Activated CD8-positive, alpha-beta memory T cell treated with anti-CD3 and anti-CD28 coated beads, Interleukin-2, amount 10 ng/mL, durations not matched to agents 7 days and 5 days (primary cell): ENCODE measurements at places on chromosomes 1 and 21. TPM values are rescaled to one million over a fixed set of nuclear protein-coding genes. Genes with fewer than 3 reads are reported as not detected.

DNA sequence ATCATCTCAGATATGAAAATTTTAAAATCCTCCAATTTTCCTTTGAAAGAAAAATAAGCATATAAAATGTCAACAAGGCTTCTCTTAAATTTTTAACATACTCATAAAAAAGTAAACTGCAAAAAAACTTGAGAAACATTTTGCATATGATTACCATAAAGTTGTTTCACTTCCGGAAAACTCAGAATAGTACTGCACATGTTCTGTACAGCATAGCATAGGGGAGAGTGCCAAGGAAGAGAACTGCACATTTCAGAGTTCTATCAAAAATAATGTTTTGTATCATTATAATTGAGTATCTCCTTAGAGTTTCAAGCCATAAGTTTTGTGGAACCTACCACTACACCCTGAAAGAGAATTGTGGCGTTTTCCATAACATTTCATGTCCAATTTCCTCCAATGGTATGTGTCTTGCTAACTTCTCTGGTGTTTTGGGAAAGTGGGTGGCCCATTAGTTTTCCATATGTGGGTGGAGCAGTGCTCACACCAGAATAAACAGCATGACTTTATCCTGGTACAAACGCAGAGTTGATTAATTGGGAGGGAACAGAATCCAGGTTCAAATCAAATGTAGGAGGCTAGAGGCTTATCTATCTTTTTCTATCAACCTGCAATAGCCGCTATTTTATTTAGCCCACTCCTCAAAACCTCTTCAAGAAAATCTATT is 430.9 kb downstream of the LMO4 start:
- no peak for DNase-seq

DNA sequence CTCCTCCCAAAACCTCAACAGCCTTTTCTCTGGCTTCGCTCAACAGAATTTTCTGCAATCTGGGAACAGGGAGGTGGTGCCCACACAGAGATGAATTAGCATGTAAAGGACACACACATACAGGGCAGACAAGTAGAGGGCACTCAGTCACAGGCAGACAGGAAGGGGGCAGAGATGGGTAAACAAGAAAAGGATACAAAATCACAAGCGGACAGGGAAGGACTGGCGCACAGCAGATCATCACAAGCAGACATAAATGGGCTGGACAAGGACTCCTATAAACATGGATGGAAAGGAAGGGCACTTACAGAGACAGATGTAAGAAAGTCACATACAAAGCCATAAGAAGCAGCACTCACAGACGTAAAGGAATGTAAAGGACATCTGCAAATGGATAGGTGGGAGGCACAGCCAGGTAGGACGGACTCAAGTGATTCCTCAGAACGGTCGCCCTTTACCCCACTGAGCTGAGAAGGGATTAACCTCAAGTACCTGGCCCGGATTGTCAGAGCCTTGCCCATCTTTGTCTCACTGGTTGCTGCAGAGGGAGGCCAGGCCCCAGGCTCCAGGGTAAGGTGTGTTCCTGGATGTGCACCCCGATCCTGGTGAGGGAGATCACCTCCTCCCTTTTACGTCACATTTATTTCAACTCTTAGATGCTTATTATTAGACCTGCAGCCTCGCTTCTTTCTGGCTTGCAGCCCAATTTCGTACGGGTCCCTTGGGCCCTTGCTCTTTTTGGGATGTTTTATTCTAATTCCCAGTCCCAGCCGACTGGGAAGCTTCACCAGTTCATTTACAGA is 836 bp upstream of the PRCC start:
- no peak for DNase-seq

DNA sequence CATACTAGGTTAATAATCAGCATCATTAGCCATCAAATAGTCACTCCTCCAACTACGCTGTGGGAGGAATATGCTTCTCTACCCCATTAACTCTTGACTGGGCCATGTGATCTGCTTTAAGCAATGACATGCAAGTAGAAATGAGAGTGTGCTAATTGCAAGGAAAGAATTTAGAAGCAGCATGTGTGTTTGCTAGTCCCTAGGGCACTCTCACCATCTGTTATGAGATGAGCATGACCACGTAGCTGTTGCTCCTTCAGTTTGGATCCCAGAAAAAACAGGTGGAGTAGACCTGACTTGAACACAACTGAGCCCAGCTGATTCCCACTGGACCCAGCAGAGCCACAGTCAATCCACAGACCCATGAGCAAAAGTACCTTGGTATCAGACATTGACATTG is 19.7 kb upstream of the RGS7 start:
- DNase-seq: no peak

DNA sequence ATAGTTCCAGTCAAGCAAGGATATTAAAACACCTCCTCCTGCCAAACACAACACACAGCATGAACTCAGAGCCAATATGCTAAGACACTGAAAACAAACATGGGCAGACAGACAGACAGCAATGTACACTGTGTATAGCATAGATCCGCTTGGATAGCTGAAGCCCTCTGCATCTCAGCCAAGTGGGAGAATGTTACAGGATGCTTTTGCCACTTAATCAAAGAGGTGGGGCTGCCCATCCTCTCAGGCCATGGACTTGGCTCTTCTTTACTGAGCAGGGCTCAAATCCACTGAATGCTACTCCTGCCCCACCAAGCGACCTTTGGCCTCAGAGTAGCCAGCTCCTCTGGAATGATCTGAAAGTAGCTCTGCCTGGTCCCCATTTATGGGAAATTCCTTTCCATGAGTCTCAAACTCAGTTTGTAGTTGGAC is 64.7 kb upstream of the NGF start:
- DNase-seq: no peak

DNA sequence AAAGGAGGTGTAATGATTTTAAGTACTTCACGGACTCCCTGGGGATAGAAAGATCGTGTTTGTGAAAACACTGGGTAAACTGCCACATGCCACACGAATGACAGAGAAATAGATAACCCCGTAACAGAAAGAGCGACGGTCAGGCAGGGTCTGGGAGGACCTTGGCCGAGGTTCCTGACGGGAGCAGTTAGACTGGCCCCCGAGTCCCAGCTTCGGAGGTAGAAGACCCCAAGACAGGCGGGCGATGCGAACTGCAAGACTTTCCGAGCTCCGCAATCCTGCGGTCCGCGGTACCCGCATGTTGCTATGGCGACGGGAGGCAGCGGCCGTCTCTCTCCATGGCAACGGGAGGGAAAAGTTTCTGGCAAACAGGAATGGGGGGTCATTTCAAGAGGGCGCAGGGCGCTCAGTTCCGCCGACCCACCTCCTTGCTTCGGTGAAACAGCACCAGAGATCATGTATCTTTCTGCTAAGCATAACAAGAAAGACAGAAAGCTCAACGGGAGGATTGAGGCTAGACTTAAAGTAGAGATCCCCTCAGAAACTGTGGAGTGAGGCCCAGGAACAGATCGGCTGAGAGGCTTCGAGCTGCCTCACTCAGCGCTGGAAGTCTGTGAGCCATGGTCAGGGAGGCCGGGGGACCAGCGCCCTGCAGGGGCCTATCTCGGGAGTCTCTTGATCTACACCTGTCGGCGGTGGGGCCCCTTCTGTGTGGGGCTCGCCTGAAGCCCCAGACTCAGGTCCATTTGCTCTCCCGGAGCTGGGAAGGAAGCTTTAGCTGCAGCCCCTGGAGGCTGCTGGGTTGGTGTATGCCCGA is 685 bp upstream of the SYT6 start:
- no peak for DNase-seq

DNA sequence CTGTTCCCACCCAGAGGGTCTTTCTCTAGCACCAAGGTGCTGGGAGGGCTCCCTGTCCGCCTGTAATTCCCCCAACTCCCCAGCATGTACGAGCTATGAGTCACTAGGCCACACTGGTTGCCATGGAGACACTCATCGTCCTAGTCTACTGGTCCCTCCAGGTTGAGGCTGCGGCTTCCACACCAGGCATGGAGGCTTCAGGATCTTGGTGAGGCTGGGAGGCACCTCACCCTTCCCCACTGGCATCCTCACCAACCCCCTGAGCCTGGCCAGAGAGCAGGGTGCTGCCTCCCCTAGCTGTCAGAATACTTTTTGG is 75.6 kb upstream of the KAZN start:
- DNase-seq: no peak

GRCh38 chr21:38955495-38955894 is 149.8 kb downstream of the ETS2 start:
- DNase-seq: no peak

DNA sequence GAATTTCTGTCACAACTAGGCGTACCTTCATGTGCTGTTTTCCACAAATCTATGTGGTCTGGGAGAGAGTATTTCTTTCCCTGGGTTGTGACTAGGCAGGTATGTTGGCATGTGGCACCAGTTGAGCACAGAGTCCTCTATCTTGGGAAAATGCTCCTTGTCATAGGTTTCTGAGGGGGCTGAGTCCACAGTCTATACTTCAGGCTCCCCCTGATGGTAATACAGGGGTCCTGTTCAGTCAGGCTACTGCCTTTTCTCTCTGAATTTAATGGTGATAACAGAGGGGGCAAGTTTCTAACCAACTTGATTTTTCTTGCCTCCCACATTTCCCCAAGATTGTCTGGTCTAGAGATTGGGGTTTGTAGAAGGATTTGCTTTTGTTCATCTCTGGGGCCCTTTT is 35.8 kb downstream of the VANGL1 start:
- no peak for DNase-seq

DNA sequence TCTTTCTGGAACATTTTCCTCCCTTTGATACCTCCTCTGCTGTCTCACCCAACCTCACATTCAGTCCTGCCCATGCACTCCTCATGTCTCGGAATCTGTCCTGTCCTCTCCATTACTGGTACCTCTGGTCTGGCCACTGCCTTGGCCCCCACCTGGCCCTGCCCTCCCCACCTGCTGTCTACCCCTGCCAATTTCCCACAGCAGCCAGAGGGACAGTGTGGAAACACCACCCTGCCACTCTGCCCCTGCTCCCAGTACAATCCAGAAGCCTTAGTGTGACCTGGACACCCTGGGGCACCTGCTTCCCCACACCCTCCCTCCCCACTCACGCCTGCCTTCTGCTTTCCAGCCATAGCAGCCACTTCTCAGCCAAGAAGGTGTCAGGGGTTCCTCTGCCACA is 534.4 kb downstream of the MATN1 start:
- DNase-seq: no peak

- DNase-seq: no peak
These were observed 35.0 kb downstream of the UCK2 start for GRCh38 chr1:165862448-165862847.

DNA sequence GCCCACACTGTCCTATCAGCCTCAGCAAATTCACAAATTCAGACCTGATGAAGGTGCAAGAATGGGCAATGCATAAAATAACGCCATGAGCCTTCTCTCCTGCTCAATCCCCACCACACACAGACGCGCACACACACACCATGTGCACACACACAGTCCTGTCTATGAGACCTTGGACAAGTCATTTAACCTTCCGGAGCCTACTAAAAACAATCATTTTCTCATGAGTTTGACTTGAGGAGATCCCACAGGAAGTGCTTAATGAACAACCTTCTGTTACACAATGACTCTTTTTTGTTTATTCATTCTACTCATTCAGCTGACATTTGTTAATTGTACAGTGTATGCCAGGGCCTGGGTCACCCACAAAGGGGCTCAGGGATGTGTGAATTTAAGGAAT is 125.4 kb downstream of the EDEM3 start:
- DNase-seq: no peak

DNA sequence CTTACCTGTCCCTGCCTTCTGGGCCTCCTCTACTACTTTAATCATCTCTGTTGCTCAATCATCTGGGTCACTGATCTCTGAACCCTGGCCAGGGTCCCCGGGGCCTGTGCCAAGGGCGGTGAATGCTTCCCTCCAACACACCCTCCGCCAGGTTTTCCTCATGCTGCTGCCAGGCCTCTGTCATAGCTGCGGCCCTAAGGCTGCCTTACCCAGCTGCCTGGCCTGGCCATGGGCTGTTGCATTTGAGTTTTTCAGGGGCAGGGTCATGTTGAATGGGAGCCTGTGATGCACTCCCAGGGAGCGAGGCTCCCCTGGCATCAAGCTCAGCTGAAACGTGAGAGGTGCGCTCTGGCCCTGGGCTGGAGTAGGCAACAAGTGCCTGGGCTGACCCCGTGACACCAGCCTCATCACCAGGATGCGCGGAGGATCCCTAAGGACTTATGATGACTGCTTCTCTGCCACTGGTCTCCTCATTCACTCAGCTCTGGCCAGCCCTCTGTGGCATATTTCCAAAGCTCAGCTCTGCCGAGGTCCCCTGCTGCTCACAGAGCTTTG is 7.6 kb downstream of the EDN2 start:
- no peak for DNase-seq

DNA sequence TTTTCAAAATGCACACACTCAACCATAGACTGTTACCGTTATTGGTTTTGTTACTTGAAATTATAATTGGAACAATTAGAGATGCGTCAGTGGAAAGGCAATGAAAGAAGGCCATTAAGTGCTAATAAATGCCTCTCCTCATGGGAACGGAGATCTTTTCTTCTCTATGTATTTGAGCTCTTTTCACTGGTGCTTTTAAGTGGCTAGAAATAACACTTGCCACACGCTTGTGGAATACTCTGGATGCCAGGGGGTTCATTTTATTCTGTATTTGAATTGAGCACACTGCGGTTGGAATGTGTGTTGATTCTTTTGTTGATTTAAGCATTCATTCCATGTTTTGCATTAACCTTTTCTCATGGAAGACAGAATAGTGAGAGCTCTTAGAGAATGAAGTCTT is 68.4 kb downstream of the DNM3 start:
- DNase-seq: no peak

DNA sequence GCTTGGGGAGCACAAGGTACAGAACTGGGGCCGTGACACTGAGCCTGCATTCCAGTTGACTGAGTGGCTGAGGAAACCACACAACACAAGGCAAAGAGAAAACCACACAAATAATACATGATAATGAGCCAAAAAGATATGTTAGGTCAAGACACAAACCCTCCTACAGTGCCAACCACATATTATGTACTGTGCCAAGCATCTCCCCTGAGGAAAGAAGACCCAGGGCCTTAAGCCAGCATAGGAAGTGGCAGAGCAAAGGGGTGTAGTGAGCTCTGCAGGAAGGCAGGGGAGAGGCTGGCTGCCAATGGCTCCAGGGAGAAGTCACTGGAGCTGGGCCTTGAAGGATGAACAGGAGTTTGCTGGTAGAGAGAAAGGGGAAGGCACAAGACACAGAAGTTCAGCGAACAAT is 28.2 kb downstream of the CTNNBIP1 start:
- no peak for DNase-seq

- no peak for DNase-seq
These were observed 59.6 kb downstream of the PRRX1 start for GRCh38 chr1:170723518-170723917.

DNA sequence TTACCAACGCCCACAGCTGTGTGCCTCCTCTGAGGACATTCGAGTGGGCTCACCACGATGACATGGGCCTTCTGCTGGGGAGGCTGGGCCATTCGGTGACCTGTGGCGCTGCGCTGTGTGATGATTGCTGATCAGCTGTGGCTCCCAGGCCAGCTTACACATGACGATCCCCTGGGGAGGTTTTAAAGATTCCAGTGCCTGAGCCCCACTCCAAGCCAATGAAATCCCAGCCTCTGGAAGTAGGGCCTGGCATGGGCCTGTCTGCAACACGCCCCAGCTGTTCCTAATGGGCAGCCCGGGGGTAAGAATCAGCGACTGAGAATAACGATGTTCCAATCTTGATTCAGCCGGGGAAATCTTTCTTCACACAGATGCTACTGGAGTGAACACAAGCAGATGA is 153.7 kb downstream of the KCNJ6 start:
- no peak for DNase-seq

The IFI44L gene
- 443 TPM for total RNA-seq

The DMRTA2 gene
- 0.12 TPM for total RNA-seq

The AADACL3 gene
- not detected for total RNA-seq

The FMO2 gene
- not detected for total RNA-seq

The GBP4 gene
- 78.6 TPM for total RNA-seq

The SHE gene
- total RNA-seq: not detected
